Esophagus squamous epithelium (tissue), 5 donors: ENCODE measurements at places on chromosomes 12 and 14.
A peak's percentile ranks its signal among the peaks of the same experiment; 100 is the strongest.

GRCh38 chr14:100340423-100340813, 17.3 kb downstream of the SLC25A47 start:
- no peak for DNase-seq

DNA sequence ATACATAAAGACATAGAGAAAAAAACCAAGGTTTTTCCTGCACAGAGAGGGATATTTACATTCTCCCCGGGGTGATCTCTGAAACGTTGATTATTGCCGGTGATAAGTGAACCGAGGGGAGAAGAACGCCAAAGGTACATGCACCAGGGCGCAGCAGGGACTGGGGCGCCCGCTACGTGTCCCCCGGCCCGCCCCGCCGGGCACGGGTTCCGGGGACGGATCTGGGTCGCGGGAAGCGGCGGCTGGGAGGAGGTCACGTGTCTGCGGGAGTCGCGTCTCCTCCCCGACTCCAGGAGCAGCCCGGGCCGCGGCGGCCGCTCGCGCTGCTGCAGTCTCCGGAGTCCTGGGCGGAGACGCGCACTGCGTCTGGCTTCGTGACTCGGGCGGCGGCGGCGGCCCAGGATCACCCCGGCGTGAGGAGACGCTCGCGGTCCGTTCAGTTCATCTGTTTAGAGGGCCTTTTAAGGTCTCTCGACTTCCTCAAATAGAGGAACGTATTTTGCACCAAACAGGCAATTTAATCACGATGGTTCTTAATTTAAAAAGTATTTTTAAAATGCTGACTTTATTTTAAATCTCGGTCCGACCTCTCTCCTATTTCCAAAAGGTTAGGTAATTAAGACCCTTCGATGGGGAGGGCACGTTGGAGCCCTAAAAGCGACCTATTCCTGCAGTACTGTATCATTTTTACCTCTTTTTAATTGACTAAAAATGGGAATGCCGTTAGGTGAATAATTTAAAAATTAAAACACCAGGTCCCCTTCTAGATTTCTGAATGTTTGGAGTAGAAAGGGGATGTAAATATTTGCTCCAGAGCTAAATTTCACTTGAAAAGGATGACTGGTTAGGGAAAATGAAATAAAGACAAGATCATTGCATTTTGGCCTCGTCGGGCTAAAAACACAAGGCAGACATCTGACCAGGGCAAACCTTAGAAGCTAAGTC, 1.8 kb upstream of the BHLHE41 start:
- peak; percentile 34 for DNase-seq

DNA sequence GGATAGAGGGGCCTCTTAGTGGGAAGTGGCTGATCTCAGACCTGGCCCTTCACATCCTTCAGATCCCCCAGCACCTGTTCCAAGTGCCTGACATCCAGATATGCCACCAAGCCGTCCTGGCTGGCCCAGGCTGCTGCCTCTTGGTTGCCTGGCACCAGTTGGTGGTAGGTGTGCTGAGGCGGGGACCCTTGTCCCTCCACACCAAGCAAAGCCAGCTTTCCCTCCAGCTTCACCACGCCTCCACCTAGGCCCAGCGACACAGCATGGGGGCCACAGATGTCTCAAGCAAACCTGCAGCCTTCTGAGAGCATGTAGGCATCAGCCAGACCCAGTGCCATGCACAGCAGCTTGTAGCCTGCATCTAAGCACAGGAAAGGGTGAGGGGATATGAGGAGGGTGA, 3.5 kb upstream of the CD63 start:
- no peak for DNase-seq

- no peak for DNase-seq
Measured at GRCh38 chr12:45913631-45914030, 76.7 kb downstream of the SCAF11 start.

- no peak for DNase-seq
Measured at GRCh38 chr12:113248842-113249435, 27.7 kb downstream of the TPCN1 start.

DNA sequence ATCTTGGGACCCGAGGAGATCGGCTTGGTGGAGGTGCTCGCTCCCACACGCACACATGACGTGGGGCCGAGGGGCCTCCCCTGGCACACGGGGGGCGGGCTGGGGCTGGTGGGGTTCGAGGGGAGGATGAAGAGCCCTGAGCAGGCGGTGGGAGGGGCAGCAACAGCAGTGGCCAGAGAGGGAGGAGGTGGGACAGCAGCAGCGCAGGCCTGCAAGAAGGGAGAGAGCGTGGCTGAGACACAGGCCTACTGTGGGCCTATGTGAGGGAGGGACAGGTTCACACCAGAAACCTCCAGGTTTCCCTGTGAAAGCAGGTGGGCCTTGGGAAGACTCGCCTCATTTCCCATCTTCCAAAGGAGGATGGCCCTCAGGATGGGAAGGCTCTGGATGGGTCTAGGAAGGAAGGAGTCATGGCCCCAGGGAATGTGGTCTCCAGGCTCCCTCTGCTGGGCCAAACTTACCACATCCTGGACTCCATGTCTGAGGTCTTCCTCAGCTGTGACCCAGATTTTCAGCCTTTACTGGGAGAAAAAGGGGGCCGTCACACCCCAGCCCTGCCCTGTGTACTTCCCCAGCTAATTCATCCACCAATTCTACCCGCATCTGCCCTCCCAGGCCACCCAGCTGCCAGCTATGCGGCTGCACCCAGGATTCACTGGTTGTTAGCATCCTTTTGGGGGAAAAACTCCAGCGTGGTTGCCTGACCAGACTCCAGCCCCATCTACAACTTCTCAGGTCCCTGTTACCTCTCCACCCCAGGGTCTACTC, 2.8 kb downstream of the PIANP start:
- DNase-seq, result no peak

- DNase-seq, result no peak
Measured at GRCh38 chr12:132305991-132306884, 23.2 kb downstream of the GALNT9 start.

DNA sequence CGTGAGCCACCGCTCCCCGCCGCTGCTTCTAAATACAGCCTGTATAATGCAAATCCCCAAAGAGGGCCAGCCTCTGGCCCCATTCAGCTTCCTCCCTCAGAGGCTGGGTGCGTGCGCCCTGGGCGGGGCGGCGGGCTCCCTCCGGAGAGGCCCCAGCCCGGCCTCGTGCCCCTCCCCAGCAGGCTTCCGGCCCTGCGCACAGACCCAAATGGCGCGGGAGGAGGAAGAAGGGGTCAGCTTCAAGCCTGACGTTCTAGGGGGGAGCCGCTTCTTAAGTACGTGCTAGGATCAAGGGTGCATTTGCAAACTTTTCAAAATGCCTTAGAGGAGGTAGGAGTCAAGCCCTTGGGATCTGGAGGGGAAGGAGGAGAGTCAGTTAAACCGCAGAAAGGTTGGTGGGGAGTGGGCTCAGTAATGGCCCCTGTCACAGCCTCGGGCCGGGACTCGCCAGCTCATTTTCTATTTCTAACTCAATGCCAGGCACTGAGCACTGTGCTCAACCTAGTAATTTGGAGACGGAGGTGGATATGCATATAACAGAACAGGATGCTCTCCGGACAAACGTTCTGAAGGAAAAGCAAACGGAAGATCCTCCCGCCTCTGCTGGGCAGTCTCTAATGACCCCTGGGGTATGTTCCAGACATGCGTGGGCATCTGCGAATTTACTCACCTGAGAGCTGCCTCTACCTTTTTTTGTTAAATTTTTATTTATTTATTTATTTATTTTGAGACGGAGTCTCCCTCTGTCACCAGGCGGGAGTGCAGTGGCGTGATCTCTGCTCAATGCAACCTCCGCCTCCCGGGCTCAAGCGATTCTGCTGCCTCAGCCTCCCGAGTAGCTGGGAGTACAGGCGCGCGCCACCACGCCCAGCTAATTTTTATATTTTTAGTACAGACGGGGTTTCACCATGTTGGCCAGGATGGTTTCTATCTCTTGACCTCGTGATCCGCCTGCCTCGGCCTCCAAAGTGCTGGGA, 32.3 kb downstream of the NINJ2 start:
- DNase-seq, result peak; percentile 41

- DNase-seq, result no peak
Measured at GRCh38 chr14:60303745-60304144, 54.7 kb downstream of the PPM1A start.

DNA sequence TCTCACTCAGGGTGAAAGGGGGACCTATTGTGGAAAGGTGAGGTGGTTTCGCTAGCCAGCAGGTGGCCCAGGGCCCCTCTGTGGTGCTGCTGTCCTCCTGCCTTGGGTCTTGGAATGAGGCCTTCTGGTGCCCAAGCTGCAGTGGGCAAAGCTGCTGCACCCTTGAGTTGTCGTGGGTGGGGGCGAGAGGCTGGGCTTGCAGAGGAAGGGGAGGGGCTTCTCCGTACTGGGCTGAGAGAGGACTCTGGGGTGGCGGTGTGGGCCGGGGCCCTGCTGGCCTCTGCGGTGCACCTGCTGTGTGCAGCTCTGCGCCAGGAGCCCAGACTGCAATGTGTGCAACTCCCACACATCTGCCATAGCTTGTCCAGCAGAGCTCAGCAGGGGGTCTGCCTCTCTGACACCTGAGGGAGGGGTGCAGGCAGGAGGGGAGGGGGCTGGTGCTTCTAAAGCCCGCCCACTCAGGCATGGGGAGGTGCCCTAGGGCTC, 145.8 kb downstream of the KIF26A start:
- no peak for DNase-seq

DNA sequence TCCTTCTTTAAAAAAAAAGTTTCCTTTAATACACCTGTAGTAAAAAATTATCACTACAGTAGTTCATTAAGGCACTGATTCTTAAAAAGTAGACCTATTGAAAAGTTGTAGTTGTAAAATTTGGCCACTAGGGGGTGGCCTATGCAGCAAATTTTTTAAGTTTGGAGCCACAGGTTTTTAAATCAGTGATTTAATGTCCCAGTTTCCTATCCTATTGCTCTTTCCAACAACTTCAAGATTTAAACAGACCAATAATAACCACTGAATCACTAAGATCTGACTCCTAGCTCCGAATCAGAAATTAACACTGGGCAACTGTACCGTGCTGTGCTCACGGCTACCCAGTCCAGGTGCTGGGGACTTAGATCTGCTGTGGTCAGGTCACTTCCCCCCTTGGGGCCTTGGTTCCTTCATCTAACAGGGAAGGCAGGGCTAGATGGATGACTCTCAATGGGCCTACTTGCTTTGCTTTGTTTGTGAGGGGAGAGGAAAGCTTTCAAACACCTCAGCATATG, 279.3 kb downstream of the MED13L start:
- DNase-seq, result no peak

DNA sequence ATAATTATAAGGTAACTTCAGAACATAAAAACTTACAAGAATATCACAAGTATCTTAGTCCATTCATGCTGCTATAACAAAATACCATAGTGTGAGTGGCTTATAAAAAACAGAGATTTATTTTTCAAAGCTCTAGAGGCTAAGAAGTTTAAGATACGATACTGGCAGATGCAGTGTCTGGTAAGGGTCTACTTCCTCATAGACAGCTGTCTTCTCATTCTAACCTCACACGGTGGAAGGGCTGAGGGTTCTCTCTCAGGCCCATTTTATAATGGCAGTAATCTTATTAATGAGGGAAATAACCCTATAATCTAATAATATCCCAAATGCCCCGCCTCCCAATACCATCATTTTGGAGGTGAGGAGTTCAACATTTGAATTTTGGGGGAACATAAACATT, 23.7 kb upstream of the OSBPL8 start:
- DNase-seq, result no peak

DNA sequence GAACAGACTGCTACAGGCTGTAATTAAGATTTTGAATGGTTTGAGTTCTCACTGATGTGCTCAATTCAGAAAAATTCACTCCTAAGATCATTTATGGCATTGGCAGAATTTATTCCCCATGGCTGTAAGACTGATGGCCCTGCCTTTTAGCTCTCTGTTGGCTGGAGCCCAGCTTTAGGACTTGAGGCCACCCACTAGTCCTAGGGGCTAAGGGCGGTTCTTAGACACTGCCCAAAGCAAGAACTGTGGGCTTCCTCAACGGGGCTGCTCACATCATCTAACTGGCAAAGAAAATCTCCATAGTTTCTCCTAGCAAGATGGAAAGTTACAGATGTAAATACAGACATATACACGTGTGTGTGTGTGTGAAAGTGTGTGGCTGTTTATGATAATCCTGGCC, 3.4 kb upstream of the CCER1 start:
- DNase-seq, result no peak

- DNase-seq, result no peak
Measured at GRCh38 chr12:113467142-113467501, 4.5 kb downstream of the LHX5 start.

- DNase-seq, result no peak
Measured at GRCh38 chr14:97709552-97709951, 912.4 kb downstream of the VRK1 start.

GRCh38 chr14:68688872-68689371, 103.9 kb downstream of the ZFP36L1 start:
- no peak for DNase-seq

DNA sequence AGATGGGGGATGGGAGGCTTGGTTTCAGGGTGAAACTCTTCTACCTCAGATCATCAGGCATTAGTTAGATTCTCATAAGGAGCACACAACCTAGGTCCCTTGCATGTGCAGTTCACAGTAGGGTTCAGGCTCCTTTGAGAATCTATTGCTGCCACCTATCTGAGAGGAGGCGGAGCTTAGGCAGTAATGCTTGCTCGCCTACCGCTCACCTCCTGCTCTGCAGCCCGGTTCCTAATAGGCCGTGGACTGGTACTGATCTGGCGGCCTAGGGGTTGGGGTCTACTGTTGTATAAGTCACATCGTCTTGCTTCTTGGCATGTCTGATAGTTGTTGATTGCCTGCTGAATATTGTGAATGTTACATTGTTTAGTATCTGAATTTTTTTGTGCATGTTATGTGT, 12.2 kb downstream of the SCYL2 start:
- DNase-seq, result no peak

- no peak for DNase-seq
Measured at GRCh38 chr12:30026621-30027234, 243.0 kb upstream of the TMTC1 start.

GRCh38 chr12:77049767-77050353, 15.5 kb downstream of the E2F7 start:
- no peak for DNase-seq

DNA sequence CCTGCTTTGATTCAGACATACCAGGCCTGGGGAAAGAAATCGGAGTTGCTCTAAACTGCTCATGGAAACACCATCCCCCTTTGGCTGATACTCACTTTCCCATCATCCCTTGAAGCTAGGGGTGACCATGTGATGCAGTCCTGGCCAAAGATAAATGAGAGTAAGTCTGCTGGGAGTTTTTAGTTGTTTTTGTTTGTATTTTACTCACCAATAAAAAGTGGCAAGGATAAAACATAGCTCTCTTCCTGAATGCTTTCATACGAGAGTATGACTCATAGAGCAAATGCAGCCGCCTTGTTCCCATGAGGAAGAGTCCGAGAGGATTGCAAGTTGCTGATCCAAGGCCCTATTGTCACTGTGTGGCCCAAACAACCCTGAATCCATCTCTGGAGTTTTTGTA, 126.4 kb upstream of the TMEM132C start:
- DNase-seq, result no peak
